ENCODE measurements at places on chromosomes 12 and 14. TPM values are rescaled to one million over a fixed set of nuclear protein-coding genes. Genes with fewer than 3 reads are reported as not detected.

GRCh38 chr14:91606851-91607250, 96.7 kb upstream of the PPP4R3A start:
- no peak for DNase-seq

- no peak for DNase-seq
Measured at GRCh38 chr14:98564006-98564405, 708.0 kb downstream of the BCL11B start.

Gene RFLNA
- 1.6 TPM for total RNA-seq

DNA sequence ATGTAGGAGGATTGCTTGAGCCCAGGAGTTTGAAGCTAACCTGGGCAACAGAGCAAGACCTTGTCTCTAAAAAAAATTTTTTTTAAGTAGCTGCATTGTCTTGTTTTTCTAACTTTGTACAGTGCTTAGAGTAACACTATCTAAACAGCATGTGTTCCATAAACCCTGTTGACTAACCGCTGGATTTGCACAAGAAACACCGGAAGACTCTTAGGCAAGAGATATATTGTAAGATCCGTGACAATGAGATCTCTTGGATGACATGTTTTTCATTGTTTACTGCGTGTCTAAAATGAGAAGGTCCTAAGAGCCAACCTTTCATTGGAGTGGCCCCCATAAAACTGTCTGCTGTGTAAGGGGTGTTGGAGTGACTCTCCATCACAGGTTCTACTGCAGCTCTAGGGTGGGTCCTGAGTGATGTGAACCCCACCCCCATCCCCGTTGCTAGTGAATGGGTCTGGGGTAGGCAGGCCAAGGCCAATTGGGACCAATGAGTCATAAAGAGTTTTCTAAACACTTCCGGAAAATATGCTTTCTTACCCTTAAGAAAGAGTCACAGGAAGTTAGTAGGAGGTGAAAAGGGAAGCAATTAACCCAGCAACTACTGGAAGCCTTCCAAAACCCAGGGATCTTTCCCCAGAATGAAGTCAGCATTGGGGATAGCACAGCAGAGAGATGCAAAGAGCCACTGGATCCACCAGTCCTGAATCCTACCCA, 24.3 kb upstream of the PCNX1 start:
- DNase-seq: no peak

DNA sequence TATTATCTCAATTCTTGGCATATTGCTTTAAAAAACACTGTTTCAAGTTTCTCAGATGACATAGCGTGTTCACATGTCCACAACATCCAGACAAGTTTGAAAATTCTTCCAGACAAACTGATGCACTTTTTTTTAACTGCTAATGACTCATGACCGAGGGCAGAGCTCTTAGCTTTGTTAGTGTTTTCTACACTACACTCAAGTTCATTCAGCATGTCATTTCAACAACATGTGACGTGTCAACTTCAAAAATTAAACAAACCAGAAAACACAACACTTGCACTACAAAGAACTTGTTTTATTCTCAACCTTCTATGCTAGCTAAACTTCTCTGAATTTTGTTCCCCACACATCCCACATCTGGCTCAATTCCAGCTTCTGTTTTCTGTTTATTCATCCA, 1186.3 kb upstream of the FLRT2 start:
- DNase-seq: peak; percentile 54

- DNase-seq: no peak
Measured at GRCh38 chr12:34356233-34356987, 334.1 kb downstream of the ALG10 start.

- no peak for DNase-seq
Measured at GRCh38 chr14:104592785-104593184, 11.8 kb downstream of the TMEM179 start.

- DNase-seq: no peak
Measured at GRCh38 chr12:19482036-19482435, 42.7 kb downstream of the AEBP2 start.

- no peak for DNase-seq
Measured at GRCh38 chr14:100771121-100771800, 44.6 kb downstream of the DLK1 start.

DNA sequence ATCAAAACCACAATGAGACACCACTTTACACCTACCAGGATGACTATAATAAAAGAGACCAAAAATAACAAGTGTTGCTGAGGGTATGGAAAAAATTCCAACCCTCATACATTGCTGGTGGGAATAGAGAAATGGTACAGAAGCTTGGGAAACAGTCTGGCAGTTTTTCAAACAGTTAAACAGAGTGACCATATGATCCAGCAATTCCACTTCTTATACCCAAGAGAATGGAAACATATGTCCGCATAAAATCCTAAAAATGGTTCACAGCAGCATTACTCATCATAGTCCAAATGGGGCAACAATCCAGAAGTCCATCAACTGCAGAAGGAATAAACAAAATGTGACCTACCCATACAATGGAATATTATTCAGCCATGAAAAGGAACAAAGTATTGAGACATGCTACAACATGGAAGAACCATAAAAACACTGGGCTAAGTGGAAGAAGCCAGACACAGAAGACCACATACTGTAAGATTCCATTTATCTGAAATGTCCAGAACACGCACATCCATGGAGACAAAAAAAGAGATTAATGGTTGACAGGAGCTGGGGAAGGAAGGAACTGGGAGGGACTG, 44.5 kb downstream of the CHGA start:
- no peak for DNase-seq

GRCh38 chr12:94091624-94092023, 56.8 kb upstream of the PLXNC1 start:
- no peak for DNase-seq

- no peak for DNase-seq
Measured at GRCh38 chr14:82431031-82431430, 897.4 kb upstream of the SEL1L start.

Gene EPYC
- total RNA-seq: 0.31 TPM

DNA sequence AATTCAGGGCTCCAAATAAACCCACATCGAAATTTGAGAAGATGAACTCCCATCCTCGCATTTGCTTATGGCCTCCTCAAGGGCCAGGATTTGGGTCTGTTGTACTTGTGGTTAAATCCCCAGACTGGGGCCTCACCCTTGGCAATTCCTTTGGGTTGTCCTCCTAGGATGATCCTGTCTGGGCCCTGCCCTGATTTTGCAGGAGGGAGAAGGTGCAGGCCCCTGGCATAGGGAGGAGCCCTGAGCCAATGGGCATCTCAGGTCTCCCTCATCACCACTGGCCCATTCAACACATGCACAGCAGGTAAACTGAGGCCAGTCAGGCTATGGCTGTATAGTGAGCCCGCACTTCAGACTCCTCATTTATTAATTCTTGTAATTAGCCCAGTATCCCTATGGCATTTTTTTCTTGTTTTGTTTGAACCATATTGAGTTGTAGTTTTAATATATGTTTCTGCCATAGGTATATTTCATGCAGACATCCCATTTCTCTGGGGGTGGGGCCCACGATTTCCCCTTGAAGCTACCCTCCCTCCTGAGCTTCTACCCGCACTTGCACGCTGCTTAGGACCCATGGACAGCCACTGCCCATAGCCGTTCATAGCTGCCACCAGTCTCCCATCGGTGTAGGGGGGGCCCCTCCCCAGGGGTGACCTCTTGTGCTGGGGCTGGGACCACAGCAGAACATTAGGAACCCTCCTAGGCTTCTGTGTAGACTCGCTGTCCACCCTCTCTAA, 67.1 kb upstream of the DDX11 start:
- DNase-seq: no peak

DNA sequence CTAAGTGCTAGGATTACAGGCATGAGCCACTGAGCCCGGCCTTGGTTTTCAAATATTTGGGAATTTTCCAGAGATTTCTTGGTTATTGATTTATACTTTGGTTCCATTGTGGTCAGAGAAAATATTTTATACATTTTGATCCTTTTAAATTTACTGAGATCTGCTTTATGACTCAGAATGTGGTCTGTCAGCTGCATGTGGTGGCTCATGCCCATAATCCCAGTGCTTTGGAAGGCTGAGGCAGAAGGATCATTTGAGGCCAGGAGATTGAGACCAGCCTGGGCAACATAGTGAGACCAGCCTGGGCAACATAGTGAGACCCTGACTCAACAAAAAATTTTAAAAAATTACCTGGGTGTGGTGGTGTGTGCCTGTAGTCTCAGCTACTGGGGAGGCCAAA, 49.8 kb downstream of the ADCK1 start:
- no peak for DNase-seq

Gene SRGAP1
- total RNA-seq: 10.4 TPM

DNA sequence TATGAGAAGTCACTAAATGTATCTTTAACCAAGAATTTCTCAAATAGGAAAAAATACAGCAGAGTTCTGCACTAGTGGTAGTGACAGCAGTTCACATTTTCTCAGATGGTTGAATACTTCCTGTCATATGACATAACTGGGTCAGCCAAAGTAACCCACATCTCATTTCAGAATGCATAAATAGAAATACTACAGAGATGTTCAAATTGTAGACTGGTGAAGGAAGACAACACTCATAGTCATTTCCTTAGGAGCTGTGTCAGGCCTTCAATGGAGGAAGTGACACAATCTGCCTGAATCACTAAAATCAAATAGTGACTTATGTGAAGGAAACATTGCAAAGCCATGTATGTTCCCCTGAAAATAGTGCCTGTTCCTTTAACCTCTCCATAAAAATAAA, 32.4 kb downstream of the FERMT2 start:
- DNase-seq: peak; percentile 68

Gene KRT6C
- total RNA-seq: not detected

GRCh38 chr14:69989622-69990021, 110.4 kb downstream of the SMOC1 start:
- no peak for DNase-seq

Gene KLRF2
- total RNA-seq: not detected

GRCh38 chr12:108732489-108733229, 1.3 kb upstream of the CORO1C start:
- no peak for DNase-seq

DNA sequence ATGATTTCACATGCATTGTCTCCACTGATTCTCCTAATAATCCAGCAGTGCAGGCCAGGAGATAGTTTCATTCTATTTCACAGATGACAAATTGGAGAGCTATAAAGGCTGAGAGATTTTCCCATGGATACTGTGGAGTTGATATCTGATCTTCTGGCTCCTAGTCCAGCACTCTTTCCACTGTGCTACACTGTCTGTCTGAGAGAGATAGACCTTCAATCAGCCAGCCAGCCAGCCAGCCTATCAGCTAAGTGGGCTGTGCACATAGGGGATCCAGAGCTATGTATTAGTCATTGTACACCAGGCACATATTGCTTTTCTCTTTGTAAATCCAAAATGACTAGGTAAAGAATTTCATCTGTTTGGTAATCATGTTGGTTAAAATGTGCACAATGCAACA, 91.8 kb upstream of the ATP2B1 start:
- no peak for DNase-seq

Gene DDN
- total RNA-seq: 0.12 TPM

Gene KRT74
- not detected for total RNA-seq

Gene RBM19
- total RNA-seq: 23.3 TPM

DNA sequence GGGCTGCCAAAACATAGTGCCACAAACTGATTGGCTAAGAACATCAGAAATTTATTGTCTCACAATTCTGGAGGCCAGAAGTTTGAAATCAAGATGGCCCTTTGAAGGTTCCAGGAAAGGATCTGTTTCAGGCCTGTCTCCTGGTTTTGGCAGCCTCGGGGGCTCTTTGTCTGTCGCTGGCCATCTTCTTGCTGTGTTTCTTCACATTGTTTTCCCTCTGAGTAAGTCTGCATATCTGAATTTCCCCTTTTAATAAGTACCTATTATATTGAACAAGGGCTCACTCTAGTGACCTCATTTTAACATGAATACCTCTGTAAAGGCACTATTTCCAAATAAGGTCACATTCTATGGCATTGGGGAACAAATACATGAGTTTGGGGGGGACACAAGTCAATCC, 467.1 kb upstream of the MGAT4C start:
- no peak for DNase-seq

Gene PCED1B
- total RNA-seq: 2.2 TPM

DNA sequence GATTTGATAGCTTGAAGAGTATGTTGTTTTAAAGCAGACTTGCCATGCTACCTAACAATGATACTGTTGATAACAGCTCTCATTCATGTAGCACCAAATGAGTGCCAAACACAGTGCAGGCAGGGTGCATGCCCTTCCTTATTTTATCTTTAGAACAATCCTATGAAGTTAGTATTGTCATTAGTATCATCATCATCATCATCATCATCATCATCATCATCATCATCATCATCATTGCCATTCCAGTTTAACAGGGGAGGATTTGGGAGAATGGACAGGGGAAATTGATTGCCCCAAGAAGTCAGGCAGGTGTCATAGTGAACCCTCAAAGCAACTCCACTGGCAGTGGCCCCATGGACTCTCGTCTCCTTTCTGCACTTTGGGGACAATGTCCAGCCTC, 734.9 kb downstream of the VRK1 start:
- no peak for DNase-seq

DNA sequence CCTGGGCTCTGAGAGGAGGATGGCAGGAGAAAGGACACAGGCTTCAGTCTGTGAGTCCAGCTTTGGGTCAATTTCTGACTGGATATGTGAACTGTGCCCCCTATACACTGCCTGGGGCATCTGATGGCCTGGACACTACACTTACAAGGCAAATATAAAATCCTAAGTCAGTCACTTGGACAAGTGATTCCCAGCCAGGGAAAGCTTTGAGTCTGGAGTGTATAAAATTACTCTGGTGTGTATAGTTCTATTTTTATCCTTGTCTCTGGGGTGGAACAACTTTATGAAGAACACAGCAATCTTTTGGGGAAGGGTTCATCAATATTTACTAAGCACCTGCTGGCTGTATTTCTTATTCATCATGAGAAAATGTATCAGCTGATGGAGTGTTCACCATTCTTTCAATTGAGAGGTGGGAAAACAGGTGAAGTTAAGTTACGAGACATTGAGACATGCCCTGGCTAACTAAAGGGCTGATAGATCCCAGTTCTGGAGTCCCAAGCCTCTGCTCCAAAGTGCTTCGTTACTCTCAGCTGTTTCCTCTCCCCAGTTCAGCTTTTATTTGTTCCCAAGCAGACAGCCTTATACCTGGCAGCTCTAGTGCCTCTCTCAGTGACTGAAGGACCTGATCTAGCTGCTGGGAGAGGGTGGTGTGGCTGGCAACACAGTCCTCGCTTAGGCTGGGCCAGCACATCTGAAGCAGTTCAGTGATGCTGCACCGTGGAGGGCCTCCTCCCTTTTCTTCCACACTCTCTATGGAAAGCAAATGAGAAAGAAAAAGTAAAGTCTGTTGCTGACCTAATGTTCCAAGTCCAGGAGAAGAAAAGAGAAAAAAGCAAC, 30.9 kb downstream of the ZFYVE26 start:
- no peak for DNase-seq

- no peak for DNase-seq
Measured at GRCh38 chr12:113162102-113163029, 12.8 kb downstream of the CFAP73 start.

GRCh38 chr14:69657950-69658355, 46.6 kb downstream of the SUSD6 start:
- peak; percentile 41 for DNase-seq
